Foreskin keratinocyte (primary cell): ENCODE measurements at places on chromosomes 5 and 9. TPM values are rescaled to one million over a fixed set of nuclear protein-coding genes. Genes with fewer than 3 reads are reported as not detected.

Gene LCN1
- total RNA-seq: not detected in 2 replicates

Gene LCN9
- total RNA-seq: not detected in 2 replicates

Gene GABRG2
- not detected in 2 replicates for total RNA-seq

Gene HMMR
- total RNA-seq: 31.0 and 53.7 TPM in 2 replicates

DNA sequence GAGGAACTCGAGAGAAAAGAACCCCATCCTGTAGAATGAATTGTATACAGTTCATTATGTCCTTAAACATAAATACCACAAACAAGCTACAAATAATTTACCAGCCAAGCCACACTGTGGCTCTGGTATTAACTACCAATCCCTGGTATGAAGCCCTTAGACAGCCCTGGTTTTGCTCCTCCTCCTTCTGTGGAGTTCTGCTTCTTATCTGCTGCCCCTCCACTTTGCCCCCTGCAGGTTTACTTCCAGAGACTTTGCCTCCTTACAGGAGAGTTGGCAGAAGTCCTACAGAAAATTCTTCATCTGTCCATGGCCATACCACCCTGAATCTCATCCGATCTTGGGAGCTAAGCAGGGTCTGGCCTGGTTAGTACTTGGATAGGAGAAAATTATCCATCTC, 219.8 kb downstream of the ACTL7B start:
- DNase-seq: peak; percentile 29

- no peak for DNase-seq
These were observed 23.1 kb downstream of the IQGAP2 start for GRCh38 chr5:76425928-76426804.

DNA sequence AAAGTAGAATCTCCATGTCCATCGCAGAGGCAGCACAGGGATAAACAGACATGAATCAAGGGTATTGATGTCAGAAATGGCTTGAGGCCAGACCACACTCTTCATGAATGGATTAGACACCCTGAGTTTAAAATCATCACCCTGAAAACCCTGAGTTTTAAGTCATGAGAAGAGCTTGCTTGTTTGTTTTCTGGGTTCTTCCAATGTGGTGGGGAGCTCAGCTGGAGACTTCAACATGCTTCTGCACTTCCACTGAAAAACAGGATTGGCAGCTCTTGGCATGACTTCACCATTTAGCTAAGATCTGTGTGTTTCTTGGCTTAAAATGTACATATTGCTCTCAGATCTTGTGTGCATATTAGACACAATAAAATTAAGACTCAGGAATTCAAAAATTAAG, 9.8 kb downstream of the GCNT4 start:
- no peak for DNase-seq
